ENCODE measurements at places on chromosomes 4 and X.

- H3K36me3 ChIP-seq = no peaks in the 10 kb centered on the region
- DNase-seq = no peak
- H3K4me1 ChIP-seq = no peaks in the 10 kb centered on the region
- no peak overlapping the region for H3K27ac ChIP-seq
These were observed 1324.3 kb downstream of the ARAP2 start for GRCh38 chr4:34920032-34920431.

- H3K4me3 ChIP-seq = no peak within 1 kb of the TSS
- peaks cover 4% of the 10 kb centered on the region for H3K4me1 ChIP-seq
- no peaks in the 10 kb centered on the region for H3K27me3 ChIP-seq
- H3K36me3 ChIP-seq = no peaks in the 10 kb centered on the region
- H3K27ac ChIP-seq = no peak within 1 kb of the TSS
- DNase-seq = no peak
These were observed at the start of gene TEX28 for GRCh38 chrX:154294791-154295574. Gene TEX28, minus strand, starts transcription at chrX:154295124. Its CDS starts 3,007 bp downstream, at chrX:154292117.

GRCh38 chrX:105973387-105973739 lies 65.2 kb downstream of the SERPINA7 start:
- no peaks in the 10 kb centered on the region for H3K27me3 ChIP-seq
- no peaks in the 10 kb centered on the region for H3K36me3 ChIP-seq
- H3K4me3 ChIP-seq = no peak overlapping the region
- DNase-seq = no peak

GRCh38 chr4:120919358-120919757 lies 3.2 kb downstream of the PRDM5 start:
- H3K4me1 ChIP-seq = peaks cover 32% of the 10 kb centered on the region
- no peaks in the 10 kb centered on the region for H3K27me3 ChIP-seq
- peak; percentile 49 for DNase-seq

DNA sequence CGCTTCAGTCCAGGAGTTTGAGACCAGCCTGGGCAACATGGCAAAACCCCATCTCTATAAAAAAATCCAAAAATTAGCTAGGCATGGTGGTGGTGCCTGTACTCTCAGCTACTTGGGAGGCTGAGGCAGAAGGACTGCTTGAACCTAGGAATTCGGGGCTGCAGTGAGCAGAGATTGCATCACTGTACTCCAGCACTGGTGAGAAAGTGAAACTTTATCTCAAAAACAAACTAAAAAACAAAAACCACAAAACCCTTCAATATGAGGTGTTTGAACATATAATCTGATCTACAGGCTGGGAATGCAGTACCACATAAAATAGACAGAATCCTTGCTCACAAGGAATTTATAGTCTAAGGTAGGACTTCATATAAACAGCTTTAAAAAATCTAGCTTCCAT lies 103.9 kb downstream of the PDS5A start:
- H3K36me3 ChIP-seq = no peaks in the 10 kb centered on the region
- no peaks in the 10 kb centered on the region for H3K27me3 ChIP-seq
- peaks cover 13% of the 10 kb centered on the region for H3K4me1 ChIP-seq

DNA sequence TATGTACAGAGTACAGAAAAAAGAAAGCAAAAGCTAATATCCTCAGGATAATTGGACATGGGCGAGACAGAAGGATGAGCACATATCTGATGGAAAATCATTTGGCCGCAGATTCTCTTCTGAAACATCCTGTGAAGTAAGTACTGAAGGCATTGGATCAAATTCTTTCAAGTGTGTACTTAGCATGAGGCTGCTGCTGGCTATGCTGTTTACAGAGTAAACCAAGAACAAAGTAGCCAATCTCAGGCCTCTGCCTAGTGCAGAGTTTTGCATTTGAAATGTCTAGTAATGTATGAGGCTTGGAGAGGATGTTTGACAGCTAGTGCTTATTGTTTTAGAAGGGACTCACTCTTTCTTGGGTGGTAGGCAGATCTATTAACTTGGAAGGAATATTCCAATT lies 128.5 kb downstream of the MAGEC2 start:
- no peaks in the 10 kb centered on the region for H3K36me3 ChIP-seq
- no peak for DNase-seq
- H3K27ac ChIP-seq = no peak overlapping the region
- no peaks in the 10 kb centered on the region for H3K4me1 ChIP-seq

- H3K27me3 ChIP-seq = no peaks in the 10 kb centered on the region
- H3K4me1 ChIP-seq = no peaks in the 10 kb centered on the region
- H3K36me3 ChIP-seq = no peaks in the 10 kb centered on the region
- no peak for DNase-seq
- H3K4me3 ChIP-seq = no peak overlapping the region
- no peak overlapping the region for H3K27ac ChIP-seq
These were observed 772.9 kb upstream of the SLIT2 start for GRCh38 chr4:19478791-19479190.

GRCh38 chrX:10140264-10140663 lies 16.5 kb upstream of the CLCN4 start:
- no peaks in the 10 kb centered on the region for H3K4me1 ChIP-seq
- no peaks in the 10 kb centered on the region for H3K27me3 ChIP-seq
- H3K4me3 ChIP-seq = no peak overlapping the region
- no peaks in the 10 kb centered on the region for H3K36me3 ChIP-seq

DNA sequence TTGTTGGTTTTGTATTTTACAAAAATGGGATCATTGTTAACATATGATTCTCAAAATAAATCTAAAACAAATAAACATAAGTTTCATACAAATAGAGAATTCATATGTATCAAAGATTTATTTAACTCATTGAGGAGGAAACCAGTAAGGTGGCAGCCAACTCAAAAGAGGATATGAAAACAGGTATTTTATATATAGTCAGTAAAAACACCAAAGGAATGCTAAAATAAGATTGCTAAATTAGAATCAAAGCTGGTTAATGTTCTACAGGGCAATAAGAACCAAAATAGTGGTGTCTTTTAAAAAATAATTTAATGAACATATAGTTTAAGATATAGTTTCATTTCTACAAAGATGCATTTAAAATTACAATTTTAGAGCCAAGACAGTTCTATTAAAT lies 23.1 kb downstream of the XKRX start:
- DNase-seq = no peak
- no peak overlapping the region for H3K4me3 ChIP-seq
- H3K36me3 ChIP-seq = no peaks in the 10 kb centered on the region
- no peak overlapping the region for H3K27ac ChIP-seq
- H3K27me3 ChIP-seq = no peaks in the 10 kb centered on the region

- H3K4me3 ChIP-seq = no peak overlapping the region
- DNase-seq = no peak
These were observed 41.1 kb upstream of the TMEM184C start for GRCh38 chr4:147576084-147576483.

DNA sequence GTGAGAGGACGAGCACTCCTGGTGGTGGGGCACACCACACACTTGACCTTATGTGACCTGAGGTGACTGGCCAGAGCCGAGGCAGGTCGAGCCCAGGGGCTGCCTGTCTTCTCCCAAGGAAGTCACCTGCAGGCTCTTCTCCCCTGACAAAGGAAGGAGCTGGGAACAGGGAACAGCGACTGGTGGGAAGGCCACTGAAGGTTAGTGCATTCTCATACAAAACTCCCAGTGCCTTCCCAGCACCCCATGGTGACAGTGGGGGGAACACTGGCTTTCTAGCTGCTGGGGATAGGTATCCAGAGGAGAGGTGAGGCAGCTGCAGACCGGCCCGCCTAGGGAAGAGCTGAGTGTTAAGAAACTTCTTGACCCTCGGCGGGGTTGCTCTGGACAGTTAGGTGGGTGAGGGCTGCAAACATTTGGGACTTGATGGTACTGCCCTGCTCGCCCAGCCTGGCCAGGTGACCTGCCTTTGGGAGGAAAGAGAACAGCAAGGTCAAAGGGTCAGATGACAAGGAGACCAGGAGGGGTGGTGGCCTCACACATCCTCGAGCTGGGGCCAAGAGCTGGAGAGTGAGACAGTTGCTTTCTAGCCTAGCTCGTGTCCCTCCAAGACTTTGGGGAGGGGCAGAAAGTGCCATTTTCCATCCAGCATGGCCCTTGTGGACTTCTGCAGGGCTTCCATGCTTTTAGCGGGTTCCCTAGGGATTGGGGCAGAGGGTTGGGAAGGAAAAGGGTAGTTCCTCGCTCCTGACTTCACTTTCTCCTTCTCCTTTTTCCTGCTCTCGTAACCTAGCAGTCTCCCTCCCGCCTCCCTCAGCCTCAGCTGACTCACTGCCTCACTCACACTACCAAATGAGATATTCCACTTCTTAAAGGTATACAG lies 2.7 kb downstream of the NALF2 start:
- H3K4me1 ChIP-seq = no peaks in the 10 kb centered on the region
- H3K36me3 ChIP-seq = no peaks in the 10 kb centered on the region
- no peak for DNase-seq
- no peaks in the 10 kb centered on the region for H3K27me3 ChIP-seq

DNA sequence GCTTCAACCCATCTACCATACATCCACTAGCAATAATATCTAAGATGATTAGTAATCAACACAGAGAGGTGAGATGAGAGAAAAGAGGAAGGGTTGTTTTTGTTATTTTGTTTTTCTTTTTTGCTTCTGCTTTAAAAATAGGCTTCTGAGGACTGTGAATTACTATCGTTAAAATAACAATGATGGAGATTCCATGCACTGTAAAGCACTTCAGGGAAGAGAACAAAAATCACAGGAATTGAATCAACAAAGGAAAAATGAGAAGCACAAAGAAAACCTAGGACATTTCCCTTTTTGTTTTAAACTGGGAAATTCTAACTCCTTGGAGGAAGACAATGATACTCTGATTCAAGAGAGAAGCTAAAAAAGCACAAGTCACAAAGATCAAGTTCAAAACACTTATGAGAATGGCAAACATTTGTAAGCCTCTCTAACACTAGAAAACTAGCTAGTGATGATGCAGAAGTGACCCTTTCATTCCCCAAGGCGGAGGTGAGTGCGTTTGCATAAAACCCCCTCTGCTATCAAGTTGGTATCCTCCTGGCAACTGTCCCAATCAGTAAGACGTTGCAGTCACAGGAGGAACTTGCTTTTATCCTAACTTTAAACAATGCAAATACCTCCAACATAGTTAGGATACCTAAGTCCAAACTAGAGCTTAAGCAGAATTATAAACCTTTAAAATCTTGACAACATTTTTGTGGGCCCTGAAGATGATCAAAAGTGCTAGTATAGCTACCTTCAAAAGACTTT lies 308.5 kb downstream of the CAMK2D start:
- no peaks in the 10 kb centered on the region for H3K36me3 ChIP-seq
- H3K27me3 ChIP-seq = no peaks in the 10 kb centered on the region
- H3K4me3 ChIP-seq = no peak overlapping the region
- H3K27ac ChIP-seq = no peak overlapping the region
- DNase-seq = no peak

DNA sequence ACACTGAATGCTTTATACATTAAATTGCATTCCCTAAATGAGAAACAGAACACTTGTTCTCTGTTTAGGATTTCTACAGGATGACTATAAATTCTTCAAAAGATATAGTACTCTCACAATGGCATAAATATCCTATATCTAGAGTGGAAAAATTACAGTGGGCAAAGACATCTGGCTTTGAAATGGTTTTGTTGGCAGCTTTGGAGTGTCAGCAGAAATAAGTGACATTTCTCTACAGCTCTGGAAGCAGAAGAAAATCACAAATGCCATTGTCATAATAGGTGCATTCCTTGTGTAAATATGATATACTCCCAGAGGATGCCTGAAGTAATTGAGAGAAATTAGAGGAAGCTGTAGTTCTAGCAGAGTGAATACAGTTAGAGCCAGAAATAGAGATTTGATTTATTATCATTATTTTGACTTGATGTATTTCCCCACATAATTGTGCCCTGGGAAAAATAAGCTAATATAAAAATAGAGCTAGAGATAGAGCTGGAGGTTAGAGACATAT lies 95.9 kb upstream of the GALNTL6 start:
- H3K36me3 ChIP-seq = no peaks in the 10 kb centered on the region
- DNase-seq = no peak
- H3K4me1 ChIP-seq = no peaks in the 10 kb centered on the region
- H3K27me3 ChIP-seq = no peaks in the 10 kb centered on the region
- H3K27ac ChIP-seq = no peak overlapping the region
- no peak overlapping the region for H3K4me3 ChIP-seq

GRCh38 chrX:72105436-72105835 lies 26.3 kb downstream of the RTL5 start:
- H3K4me1 ChIP-seq = peaks cover 23% of the 10 kb centered on the region
- no peak overlapping the region for H3K4me3 ChIP-seq
- H3K27ac ChIP-seq = peak overlapping the region; percentile 81
- H3K27me3 ChIP-seq = no peaks in the 10 kb centered on the region

DNA sequence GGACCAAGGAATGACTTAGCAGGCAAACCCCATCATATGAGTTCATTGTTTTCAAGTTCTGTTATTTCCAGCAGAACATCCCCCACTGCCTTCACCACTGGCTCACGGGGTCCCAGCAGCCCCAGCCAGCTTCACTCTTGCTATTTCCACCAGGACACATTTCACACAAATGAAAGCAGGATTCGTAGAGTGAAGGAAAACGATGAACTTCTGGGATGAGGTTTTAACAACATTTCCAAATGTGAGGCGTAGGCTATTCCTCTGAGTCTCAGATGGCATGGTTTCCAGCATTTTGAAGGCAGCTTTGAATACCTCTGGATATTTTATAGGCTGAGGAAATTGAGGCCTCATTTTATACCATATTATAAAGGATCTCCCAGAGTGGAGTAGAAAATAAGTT lies 32.9 kb upstream of the EGFL6 start:
- no peak for DNase-seq
- H3K4me1 ChIP-seq = no peaks in the 10 kb centered on the region
- no peaks in the 10 kb centered on the region for H3K27me3 ChIP-seq

- DNase-seq = peak; percentile 72
- no peaks in the 10 kb centered on the region for H3K4me1 ChIP-seq
- no peak overlapping the region for H3K4me3 ChIP-seq
These were observed 217.9 kb downstream of the CENPC start for GRCh38 chr4:67327245-67328017.

DNA sequence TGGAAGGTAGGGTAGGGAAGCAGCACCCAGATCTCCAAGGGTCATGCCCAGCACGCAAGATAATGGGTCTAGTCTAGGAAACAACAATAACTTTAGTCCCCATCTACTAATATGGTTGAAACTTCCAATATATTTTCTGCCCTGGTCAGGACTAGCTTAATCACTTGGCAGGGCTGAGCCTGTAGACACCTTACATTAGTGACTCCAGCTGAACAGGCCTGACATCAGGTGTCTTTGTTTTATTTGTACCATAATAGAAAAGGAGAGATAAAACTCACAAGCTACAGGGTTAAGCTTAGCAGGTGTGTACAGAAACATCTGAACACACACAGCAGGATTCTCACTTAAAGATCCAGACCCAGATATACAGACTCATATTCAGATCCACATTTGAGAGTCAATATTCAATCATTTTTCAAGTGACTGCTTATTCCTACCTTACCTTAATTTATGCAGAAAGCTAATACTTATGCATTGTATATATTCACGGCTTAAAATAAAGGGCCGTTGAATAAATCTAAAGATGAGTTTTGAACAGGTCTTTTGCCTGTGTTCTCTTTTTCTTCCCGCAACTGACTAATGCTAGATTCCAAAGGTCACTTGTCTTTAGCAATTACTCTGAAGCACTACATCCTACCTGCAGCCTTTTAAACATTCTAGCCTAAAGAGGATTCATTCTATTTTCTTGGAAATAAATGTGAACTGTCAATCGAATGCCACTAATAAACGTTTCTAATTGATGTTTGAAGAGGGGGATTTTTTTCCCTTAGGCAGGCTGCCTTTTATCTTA lies 745.3 kb downstream of the RPA4 start:
- H3K36me3 ChIP-seq = no peaks in the 10 kb centered on the region
- no peak overlapping the region for H3K4me3 ChIP-seq
- H3K4me1 ChIP-seq = no peaks in the 10 kb centered on the region
- H3K27me3 ChIP-seq = no peaks in the 10 kb centered on the region
- no peak overlapping the region for H3K27ac ChIP-seq
